ENCODE measurements at places on chromosomes 1 and 21. TPM values are rescaled to one million over a fixed set of nuclear protein-coding genes. Genes with fewer than 3 reads are reported as not detected.

KIRREL1 gene
- 16.2 TPM for total RNA-seq

CLCA2 gene
- under 0.01 TPM for total RNA-seq

ADGRL2 gene
- 36.8 TPM for total RNA-seq

ZBTB8A gene
- 5.5 TPM for total RNA-seq

LDLRAP1 gene
- total RNA-seq, result 16.2 TPM

ENAH gene
- total RNA-seq, result 15.3 TPM

DNA sequence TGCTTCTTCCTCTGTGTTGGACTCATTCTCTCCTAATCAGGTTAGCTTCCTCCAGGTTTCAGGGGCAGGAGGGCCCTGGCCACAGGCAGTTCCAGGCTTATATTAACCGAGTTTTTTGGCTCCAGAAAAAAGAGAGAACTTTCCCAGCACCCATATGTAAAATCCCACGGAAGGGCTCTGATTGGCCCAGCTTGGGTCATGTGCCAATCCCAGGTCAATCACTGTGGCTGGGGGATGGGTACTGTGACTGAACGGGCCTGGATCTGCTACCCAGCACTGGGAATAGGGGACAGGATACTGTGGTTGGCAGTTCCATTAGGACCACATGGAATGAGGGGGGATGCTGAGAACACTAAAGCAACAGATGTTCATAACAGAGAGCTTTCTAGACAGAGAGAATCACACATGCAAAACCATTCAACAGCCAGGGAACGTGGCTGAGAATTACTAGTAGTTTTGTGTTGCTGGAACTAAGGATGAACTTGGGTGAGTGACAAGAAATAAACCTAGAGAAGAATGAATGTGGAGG lies 51.1 kb upstream of the NEK2 start:
- no peak for DNase-seq

SPRR1A gene
- total RNA-seq, result not detected

NPPA gene
- total RNA-seq, result not detected

DNA sequence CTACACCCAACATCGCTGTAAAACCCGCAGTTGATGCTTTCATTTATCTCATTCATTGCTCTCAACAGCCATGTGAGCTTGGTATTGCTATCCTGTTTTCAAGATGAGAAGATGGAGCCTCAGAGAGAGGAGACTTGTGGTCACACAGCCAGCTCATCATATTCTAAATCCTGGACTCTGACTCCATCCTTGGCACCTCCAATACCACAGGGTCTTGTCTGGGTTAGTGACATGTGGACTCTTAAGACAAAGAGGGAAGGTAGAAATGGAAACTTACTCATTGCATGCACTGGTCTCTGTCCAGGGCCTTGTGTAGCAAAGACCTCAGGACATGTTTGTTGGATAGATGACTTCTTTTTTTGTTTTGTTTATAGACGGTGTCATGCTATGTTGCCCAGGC lies 7.0 kb upstream of the RNF19B start:
- DNase-seq, result no peak

GRCh38 chr21:34201481-34201858 lies 128.1 kb downstream of the MRPS6 start:
- no peak for DNase-seq

GRCh38 chr1:118217141-118217838 lies 32.3 kb upstream of the SPAG17 start:
- no peak for DNase-seq

GRCh38 chr1:7393136-7393535 lies 378.0 kb upstream of the VAMP3 start:
- no peak for DNase-seq

- no peak for DNase-seq
Measured at GRCh38 chr21:46000731-46001641, 19.4 kb downstream of the COL6A1 start.

OR2T33 gene
- not detected for total RNA-seq

DNA sequence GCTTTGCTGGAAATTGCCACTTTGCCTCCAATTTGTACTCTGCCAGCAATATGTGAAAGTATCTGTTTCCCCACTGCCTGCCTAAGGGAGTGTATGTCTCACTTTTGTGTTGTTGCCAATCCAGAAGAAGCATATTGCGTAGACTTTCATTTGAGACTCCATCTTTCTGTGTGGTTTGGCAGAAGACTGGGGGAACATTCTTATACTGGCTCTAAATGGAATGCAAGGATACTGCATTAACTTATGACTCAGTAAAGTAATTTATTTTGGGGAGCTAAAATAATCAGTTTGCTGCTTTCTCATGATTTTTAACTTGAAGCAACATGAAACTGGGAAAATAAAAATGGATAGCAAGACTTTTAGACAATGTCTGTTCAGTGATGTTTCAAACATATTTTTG lies 107.7 kb upstream of the TMPRSS2 start:
- no peak for DNase-seq

SH3BGR gene
- 0.13 TPM for total RNA-seq

All from dermis microvascular lymphatic vessel endothelial cell (primary cell).